Regular cardiac myocyte (primary cell): ENCODE measurements at places on chromosomes 2 and 18. TPM values are rescaled to one million over a fixed set of nuclear protein-coding genes. Genes with fewer than 3 reads are reported as not detected.

SCYGR4 gene
- not detected in 2 replicates for total RNA-seq

GALNT5 gene
- total RNA-seq, result 87.6 and 183 TPM in 2 replicates

AFF3 gene
- 2.0 and 2.9 TPM in 2 replicates for total RNA-seq

DNAJC5G gene
- total RNA-seq, result not detected in 2 replicates

NEDD4L gene
- 6.7 and 15.2 TPM in 2 replicates for total RNA-seq

DUSP2 gene
- 2.3 and 2.9 TPM in 2 replicates for total RNA-seq

COLEC12 gene
- total RNA-seq, result 5.0 and 10.1 TPM in 2 replicates

IL1RL1 gene
- 1.1 and 2.3 TPM in 2 replicates for total RNA-seq

CHRNG gene
- not detected in 2 replicates for total RNA-seq

B4GALT6 gene
- 2.8 and 3.6 TPM in 2 replicates for total RNA-seq

STARD7 gene
- 145 and 240 TPM in 2 replicates for total RNA-seq

TTN gene
- total RNA-seq, result 0.85 and 1.2 TPM in 2 replicates

SKA1 gene
- total RNA-seq, result 2.8 and 19.6 TPM in 2 replicates

FOXD4L1 gene
- 0.19 and 0.28 TPM in 2 replicates for total RNA-seq

C2orf78 gene
- not detected in 2 replicates for total RNA-seq

PROC gene
- total RNA-seq, result under 0.01 TPM in 1 of 2 replicates, not detected in the other

TFPI gene
- 413 and 866 TPM in 2 replicates for total RNA-seq

CARF gene
- 2.5 and 5.9 TPM in 2 replicates for total RNA-seq

XIRP2 gene
- under 0.01 TPM in 1 of 2 replicates, not detected in the other for total RNA-seq

GORASP2 gene
- 33.5 and 56.7 TPM in 2 replicates for total RNA-seq

GAREM2 gene
- total RNA-seq, result 0.58 and 1.4 TPM in 2 replicates

GPR17 gene
- not detected in 2 replicates for total RNA-seq

UGT1A10 gene
- total RNA-seq, result not detected in 2 replicates

IL36RN gene
- under 0.01 TPM in 1 of 2 replicates, not detected in the other for total RNA-seq

LBX2 gene
- total RNA-seq, result 2.1 and 2.8 TPM in 2 replicates

POMC gene
- total RNA-seq, result 0.77 and 0.85 TPM in 2 replicates

SPEG gene
- 7.9 and 13.0 TPM in 2 replicates for total RNA-seq

SLC11A1 gene
- 0.19 and 0.28 TPM in 2 replicates for total RNA-seq

HOXD1 gene
- under 0.01 TPM in 1 of 2 replicates, not detected in the other for total RNA-seq

DLX1 gene
- under 0.01 and 2.1 TPM in 2 replicates for total RNA-seq
